ENCODE measurements at places on chromosomes 2 and 18.

- no peak for DNase-seq
Measured at GRCh38 chr2:50443868-50444630, 587.9 kb downstream of the NRXN1 start.

DNA sequence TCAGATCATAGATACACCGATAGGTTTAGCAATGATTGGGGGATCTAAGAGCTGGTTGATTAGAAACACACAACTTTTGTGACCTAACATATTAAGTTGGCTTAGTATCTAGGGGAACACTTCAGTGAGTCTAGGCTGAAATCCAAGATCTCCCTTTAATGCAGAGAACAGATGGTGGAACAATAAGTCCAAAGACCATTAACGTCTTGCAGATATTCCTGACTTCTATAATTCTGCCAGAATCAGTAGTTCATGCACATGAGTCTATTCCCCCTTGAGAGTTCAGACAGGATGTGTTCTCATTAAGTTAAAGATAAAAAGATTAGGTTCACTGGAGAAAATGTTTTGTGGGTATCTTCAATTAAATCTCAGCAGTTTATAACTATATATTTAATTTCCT is 506.5 kb downstream of the TSN start:
- no peak for DNase-seq

GRCh38 chr18:41266204-41266603 is 688.8 kb upstream of the PIK3C3 start:
- no peak for DNase-seq

- no peak for DNase-seq
Measured at GRCh38 chr2:73111073-73112025, 1.4 kb downstream of the RAB11FIP5 start.

DNA sequence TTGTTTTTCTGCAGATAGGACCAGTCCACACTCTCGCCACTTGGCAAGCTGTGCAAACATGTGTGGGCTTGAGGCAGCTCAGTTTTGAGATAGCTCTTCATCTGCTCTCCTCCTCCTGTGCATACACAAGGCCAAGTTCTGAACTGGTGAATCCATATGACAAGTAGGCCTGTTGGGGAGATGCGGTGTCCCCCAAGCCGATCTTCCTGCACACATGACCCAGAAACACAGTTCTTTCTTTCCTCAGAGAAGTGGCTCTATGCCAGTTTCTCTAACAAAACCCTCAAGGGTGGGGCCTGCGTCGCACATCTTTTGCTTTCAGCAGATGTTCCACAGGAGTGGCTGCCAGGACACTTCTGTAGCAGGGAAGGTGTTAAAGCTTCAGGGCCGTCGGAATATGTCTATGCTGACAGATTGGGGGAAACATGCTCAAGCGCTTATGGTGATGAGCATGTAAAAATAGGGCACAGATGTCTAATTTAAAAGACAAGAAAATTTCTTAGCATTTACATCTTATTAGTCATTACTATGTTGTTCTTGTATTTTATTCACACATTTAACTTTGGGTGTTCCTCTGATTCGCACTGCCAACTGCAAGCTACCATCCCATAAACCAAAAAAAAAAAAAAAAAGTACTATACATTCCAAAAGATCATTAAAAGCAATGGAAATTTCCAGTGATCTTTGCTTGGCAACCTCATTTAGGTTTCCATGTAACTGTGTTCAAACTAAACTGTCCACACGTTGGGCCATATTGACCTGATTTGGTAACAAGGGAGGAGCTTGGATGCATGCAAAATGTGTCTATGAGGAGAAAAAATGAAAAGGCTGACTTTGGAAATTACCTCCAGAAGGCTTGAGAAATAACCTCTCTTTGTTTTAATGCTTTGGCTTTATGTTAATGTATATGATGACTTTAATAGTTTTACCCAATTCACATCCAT is 1055.5 kb upstream of the KLHL29 start:
- DNase-seq, result no peak

DNA sequence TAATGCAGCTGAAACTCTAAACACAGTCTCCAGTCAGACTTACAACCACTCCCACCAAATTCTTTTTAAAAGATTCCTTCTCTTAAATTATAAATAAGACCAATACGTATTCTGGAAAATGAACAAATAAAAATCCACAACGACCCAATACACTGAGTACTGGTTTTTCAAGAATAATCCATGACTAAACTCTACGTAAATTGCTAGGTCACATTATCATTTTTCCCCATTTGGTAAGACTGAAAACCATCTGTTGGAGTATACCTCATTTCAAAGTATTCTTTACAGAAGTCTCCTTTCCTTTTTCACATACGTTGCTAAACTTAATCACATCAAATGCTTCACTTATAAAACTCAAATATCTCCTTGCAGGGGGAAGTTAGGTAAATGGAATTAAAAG is 6.0 kb downstream of the ZNF516 start:
- no peak for DNase-seq

- no peak for DNase-seq
Measured at GRCh38 chr2:108388045-108388444, 10.3 kb downstream of the SULT1C4 start.

GRCh38 chr2:154447727-154448418 is 250.6 kb upstream of the KCNJ3 start:
- no peak for DNase-seq

GRCh38 chr18:78080081-78080480 is 830.4 kb downstream of the GALR1 start:
- DNase-seq, result no peak

- DNase-seq, result no peak
Measured at GRCh38 chr2:149164296-149164695, 125.8 kb downstream of the LYPD6B start.

DNA sequence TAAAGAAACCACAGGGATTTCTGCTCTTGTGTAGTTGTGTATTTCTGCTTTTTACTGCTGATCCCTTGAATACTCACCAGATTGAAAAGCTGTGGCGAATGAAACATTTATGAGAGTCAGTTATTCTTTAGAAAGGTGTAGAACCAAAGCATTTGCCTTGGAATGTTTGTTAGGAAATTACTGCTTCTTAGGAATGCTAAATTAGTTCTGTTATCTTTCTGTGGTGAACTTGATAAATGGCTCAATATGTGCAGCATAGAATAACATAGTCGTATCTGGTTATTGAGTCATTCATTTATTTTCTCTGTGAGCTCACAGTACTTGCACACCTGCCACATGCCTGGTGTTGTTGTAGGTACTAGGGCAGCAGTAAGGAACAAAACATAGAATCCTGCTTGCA is 57.0 kb upstream of the FAM237A start:
- DNase-seq, result no peak

DNA sequence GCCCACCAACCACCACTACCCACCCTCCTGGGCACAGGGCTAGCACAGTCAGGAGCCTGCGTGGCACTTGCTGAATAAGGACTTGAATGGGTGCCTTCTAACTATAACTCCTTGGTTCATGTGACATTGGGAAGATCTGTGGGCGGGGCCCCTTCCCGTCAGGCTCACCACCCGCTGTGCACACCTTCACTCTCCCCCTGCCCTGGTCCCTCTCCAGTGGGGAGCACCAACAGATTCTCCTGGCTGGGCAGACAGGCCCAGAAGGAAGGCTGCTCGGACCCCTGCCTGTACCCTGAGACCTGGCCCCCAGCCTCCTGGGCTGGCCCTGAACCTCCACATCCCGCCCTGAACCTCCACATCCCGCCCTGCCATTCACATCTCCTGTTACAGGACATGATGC is 33.4 kb upstream of the POMC start:
- DNase-seq, result no peak

GRCh38 chr2:12759248-12759647 is 42.5 kb downstream of the TRIB2 start:
- DNase-seq, result no peak

GRCh38 chr2:181317511-181317910 is 139.7 kb upstream of the ITGA4 start:
- DNase-seq, result no peak

GRCh38 chr2:128286905-128287779 is 31.5 kb downstream of the HS6ST1 start:
- no peak for DNase-seq

DNA sequence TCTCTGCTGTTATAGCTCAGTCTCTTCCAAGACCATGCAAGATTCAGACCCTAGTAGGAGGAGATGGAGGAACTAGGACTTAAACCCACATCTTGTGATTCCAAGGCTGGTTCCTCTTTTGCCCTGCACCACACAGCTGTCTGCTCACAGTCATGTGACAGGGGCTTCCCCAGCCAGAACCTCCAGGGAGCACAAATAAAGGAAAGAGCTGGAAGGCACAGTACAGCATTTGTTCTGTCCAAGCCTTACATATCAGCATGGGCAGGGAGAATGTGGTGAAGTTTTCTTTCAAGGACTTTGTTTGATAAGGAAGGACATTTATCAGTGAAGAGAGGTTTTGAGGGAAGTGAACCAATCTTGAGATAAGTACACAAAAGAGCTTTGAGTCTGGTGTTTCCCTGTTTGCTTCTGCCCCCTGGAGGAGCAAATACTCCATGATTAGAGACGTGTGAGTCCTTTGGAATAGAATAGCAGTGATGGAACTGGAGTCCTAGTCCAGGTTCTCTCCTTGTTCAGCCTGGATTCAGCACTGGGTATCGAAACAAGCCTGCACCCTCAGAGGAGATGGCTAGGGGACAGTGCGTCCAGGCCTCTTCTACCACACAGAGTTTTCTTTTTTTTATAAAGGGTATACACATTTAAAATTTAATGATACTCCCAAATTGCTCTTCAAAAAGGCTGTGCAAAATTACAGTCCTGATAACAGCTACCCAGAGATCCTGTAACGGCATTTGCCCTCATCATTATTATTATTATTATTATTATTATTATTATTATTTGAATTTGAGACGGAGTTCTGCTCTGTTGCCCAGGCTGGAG is 24.6 kb upstream of the CASP10 start:
- no peak for DNase-seq

- no peak for DNase-seq
Measured at GRCh38 chr18:67104700-67105284, 411.7 kb downstream of the DSEL start.

DNA sequence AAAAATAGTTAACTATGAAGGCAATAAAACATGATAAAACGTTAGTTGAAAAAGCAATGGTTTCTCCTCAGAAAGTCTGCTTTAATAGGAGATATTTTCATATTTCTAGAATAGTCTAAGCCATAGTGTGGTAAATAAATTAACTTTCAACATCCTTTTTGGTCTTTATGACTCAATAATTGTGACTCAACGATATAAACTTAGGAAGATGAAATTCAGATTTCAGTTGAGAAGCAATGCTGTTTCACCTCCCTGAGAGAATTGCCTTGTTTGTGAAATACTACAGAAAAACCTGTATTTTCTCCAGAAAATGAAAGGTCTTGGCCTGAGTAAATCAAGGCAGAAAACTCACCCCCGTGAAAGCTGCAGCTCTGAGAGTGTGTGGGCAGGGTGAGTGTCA is 166.9 kb downstream of the ETAA1 start:
- DNase-seq, result no peak

- no peak for DNase-seq
Measured at GRCh38 chr2:12769492-12770105, 52.9 kb downstream of the TRIB2 start.

GRCh38 chr2:147097747-147098146 is 747.1 kb upstream of the ACVR2A start:
- DNase-seq, result no peak

DNA sequence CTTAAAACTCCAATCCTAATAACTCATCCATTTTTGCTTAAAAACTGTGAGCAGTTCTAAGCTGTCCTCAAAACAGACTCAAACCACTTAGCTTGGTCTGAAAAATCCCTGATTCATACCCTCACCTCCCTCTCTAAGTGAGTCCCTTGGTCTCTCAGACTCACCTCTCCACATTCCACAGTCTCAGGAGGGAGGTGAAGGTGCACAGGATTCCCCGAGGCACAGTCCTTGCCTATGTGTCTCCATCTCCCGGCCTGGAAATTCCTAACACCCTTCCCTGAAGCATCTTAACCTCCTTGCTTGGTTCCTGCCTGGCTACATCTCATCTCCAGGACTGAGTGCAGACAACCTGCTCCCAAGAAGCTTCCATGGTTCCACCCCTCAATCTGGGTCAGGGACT is 45.0 kb downstream of the CYRIA start:
- no peak for DNase-seq

DNA sequence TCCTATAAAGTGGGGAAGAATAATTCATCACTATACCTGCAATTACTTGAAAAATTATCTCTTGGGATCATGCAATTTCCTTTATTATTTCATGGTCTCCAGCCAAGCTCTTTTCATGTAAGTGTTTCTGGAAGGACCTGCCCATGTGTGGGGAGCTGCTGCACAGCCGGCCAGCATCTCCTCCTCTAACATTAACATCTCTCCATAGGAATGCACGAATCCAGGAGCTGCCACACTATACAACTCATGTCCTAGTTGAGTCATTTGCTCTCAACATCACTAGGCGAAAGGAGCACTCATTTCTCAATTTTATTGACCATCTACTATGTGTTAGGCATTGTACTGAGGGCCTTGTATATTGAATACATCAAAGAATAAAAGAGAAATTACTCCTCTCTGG is 144.3 kb upstream of the ERBB4 start:
- DNase-seq, result no peak

DNA sequence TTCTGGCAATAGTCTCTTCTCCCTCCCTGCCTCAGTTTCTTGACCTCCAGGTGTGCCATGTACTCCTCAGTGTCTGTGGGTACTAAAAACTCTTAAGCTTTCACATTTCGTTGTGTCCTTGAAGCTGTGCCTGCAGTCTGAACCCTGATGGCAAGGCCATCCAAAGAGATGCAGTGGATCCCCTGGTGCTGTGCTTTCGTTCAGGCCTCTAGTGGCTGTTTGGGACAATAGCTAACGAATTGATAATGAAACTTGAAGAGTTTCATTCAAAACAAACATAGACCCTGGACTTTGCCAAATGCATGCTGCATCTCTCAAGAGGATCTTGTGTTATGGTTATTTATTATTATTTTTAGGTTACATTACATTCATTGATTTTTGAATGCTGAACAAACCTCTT is 523.1 kb upstream of the FSIP2 start:
- no peak for DNase-seq

DNA sequence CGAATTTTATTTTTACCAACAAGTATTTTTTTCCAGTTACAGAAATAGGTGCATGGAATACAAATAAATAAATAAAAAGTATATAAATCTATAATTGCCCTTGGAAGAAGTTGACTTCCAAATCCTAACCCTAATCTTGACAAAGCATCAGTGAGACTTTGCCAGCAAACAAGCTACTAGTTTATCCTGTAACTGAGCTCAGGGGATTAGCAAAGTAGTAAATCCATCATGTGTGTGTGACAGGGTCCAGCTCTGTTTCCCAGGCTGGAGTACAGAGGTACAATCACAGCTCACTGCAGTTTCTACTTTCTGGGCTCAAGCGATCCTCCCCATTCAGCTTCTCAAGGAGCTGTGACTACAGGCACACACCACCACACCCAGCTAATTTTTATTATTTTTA is 948.0 kb upstream of the CNTNAP5 start:
- no peak for DNase-seq

GRCh38 chr18:73717570-73717969 is 430.1 kb downstream of the FBXO15 start:
- no peak for DNase-seq

GRCh38 chr2:206869824-206870495 is 69.4 kb upstream of the CPO start:
- DNase-seq, result no peak

Measured in activated T-helper 9 cell treated with anti-CD3 and anti-CD28 coated beads, Interleukin-2, amount 50 U/mL, for 16 hours (primary cell).